GM18507 (cell line): ENCODE measurements at places on chromosomes 11 and 22.

DNA sequence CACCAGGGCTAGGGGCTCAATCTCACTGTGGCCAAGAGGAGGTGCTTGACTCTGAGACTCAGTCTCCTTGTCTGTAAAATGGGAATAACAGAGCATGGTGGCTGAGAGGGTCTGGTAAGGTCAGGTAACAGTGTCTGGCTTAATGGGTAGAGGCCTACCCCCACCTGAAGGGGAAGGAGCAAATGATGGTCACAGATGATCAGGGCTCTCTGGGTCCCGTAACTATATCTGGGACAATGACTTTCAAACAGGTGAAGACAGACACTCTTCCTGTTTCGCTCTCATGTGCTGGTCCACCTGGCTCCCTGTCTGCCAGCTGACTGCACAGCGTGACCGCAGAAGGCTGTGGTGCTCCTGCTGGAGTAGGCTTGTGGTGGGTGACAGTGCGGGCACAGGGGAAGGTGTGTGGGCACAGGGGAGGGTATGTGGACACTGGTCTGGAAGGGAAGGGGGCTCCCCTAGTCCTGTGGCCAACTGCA, 4.0 kb downstream of the A4GALT start:
- DNase-seq = no peak

DNA sequence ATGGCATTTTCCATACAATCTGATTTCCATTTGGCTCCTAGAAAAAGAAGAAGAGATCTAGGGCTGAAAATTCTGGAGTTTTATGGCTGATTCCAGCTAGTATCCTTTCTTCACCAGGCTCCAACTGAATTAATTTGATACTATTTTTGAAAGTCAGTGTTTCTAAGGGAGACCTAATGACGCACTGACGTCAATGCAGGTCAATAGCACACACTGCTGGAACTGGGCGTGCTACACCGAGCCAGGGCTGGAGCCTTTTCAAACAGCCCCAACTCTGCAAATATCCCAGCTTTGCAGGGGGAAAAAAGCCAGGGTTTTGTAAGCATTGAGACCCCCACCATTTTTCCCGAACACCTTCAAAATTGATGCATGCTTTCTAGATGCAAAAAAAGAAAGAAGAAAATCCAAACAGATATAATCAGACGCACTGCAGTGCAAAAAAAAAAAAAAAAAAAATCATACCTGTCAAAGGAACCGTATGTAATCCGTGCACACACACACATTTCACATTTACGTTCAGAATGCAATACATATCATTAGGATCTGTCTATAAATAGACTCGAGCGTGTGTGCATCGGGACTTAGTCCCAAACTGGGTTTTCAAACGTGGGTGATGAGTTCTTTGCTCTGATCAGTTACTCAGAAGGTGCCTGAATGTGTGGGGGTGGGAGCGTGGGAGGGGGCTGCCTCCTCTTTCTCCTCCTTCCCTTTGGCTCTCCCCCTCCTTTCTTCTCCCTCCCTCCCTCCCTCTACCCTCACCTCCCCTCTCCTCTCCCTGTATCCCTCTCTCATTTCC, 124.5 kb upstream of the HSD17B12 start:
- DNase-seq = no peak

DNA sequence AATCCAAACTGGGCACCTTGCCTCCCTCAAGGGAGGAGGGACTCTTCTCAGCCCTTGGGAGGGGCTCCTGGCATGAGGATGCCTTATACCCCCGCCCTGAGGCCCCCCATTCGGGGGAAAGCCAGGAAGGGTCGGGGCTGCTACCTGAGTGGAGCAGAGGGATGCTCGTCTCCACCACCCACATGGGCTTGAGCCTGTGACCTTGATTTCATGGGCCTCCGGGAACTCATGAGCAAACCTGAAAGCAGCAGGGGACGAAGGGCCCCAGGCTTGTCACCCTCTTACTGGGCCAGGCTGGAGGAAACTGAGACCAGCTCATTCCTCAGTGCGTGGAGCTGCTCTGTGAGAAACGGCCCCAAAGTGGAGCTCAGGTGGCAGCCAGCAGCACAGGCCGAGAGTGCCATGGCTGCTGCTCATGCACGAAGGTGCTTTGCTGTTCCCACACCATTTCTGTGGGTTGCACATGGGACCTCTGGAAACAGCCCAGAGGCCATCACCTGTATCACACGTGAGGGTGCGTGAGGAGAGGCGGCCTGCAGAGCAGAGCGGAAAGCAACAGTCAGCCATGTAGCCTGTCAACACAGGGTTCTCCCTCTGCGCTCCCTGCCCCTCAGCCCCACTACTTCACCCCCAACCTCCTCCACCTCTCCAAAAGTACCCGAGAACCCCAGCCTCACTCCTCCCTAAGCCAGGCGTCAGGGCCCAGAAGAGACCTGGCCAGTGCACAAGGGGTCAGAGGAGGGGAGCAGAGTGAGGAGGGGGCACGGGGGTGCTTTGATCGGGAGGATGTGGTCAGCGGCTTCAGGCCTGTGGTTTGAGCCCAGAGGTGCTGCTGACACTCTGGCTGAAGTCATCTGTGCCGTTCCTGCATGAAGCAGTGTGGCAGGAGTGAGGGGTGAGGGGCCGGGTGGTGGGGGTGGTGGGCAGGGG, 14.1 kb upstream of the IL2RB start:
- DNase-seq = peak; percentile 71

- DNase-seq = no peak
Measured at GRCh38 chr11:125457814-125458343, 38.2 kb downstream of the FEZ1 start.

GRCh38 chr11:68115285-68115684, 5.9 kb downstream of the CHKA start:
- DNase-seq = no peak

GRCh38 chr11:63829823-63830489, 9.0 kb upstream of the MARK2 start:
- no peak for DNase-seq

- DNase-seq = no peak
Measured at GRCh38 chr11:124759266-124760204, 2.6 kb downstream of the ESAM start.

DNA sequence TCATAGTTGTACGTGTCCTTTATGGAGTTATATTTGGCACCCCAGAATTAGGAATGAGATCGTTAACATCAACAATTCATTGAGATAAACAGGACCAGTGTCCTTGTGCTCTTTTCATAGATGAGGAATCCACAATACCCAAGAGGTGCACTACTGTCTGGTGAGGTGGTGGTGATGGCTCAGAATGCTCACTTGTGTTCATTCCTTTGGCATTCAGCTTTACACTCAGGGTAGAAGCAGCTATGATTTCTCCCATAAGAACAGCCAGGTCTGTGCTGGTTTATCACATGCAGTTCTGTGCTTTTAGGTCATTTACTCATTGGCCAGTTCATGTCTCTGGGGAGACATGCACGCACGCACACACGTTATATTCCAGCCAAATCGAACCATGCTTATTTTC, 167.2 kb downstream of the FAT3 start:
- no peak for DNase-seq

- DNase-seq = no peak
Measured at GRCh38 chr11:61927501-61927900, 10.1 kb upstream of the RAB3IL1 start.

GRCh38 chr11:126307706-126308105, 3.8 kb downstream of the DCPS start:
- DNase-seq = no peak

- DNase-seq = no peak
Measured at GRCh38 chr22:27100789-27101188, 443.4 kb downstream of the MIAT start.

GRCh38 chr22:36156515-36157419, 3.8 kb downstream of the APOL3 start:
- DNase-seq = no peak

- DNase-seq = no peak
Measured at GRCh38 chr22:24138649-24139420, 42.5 kb upstream of the SUSD2 start.

DNA sequence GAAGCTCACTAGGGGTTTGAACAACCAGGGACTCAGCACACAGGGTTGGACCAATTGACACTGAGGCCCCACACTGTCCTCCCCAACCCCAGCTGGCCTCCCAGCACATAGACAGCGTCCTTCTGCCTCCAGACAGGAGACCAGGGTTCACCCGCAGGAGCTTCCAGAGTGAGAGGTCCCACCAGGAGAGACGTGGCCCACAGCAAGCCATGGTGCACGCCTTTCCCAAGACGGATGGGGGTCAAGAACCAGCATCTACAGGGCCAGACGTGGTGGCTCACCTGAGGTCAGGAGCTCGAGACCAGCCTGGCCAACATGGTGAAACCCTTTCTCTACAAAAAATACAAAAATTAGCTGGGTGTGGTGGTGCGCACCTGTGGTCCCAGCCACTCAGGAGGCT, 12.1 kb upstream of the SIGIRR start:
- no peak for DNase-seq

DNA sequence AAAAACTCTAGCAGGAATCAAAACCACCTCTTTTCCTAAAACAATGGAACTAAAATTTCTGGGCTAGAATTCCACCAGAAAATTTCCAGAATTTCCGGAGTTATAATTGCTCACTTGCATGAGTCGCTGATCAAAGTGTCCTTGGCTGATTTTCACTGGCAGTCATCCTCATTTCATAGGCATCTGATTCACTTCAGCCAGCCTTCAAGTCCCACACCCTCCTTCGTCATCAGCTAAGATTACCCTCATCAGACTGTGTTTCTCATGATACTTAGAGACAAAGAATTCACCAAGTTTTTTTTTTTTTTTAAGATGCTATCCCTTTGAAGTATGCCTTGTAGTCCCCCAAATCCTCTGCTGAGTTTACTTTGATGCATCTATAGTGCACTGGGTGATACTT, 71.5 kb upstream of the RAB38 start:
- no peak for DNase-seq

DNA sequence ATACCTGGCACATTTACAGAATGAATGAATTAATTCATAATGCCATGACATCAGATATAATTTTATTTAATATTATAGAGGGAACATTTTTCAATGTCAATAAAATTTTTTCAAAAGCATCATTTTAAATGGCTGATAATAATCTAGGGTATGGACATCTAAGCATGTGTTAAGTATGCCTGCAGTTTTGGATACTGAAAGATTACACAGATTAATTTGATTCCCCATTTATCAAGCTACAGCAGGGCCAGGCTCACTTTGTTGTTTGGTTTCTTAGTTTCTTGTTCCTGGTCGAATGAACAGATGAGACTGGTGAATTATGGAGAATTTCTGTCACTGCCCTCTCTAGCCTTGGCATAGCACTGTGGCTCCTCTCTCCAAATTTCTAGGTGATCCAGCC, 72.4 kb upstream of the E2F8 start:
- no peak for DNase-seq

DNA sequence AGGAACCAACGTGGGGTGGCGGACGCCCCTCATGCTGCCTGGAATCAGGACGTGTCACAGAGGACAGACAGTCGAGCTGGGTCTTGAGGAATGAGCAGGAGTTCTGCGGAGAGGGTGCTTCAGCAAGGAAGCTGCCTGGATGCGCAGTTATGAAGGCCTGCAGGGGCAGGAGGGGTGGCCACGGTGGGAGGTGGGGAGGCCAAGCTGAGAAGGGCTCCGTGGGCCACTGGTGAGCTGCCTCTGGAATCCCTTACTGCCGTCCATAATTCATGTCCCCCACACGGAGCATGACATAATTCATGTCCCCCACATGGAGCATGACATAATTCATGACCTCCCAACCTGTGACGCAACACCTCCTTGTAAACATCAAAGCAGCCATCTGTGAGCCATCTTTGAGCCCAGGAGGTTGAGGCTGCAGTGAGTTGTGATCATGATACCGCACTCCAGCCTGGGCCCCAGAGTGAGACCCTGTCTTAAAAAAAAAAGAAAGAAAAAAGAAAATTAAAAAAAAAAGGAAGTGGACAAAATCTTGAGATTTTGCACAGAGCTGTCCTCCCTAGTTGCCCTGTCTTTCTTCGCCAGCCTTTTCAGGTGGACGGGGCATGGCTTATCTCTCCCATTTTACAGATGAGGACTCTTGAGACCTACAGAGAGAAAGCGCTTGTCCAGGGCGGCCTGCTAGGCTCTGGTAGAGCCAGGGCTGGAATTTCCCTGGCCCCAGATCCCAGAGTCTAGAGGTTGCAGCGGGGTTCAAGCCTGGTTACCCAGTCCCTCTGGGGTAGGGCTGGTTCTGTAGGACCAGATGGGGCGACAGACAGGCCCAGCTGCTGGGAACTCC, 24.3 kb upstream of the PICK1 start:
- no peak for DNase-seq

DNA sequence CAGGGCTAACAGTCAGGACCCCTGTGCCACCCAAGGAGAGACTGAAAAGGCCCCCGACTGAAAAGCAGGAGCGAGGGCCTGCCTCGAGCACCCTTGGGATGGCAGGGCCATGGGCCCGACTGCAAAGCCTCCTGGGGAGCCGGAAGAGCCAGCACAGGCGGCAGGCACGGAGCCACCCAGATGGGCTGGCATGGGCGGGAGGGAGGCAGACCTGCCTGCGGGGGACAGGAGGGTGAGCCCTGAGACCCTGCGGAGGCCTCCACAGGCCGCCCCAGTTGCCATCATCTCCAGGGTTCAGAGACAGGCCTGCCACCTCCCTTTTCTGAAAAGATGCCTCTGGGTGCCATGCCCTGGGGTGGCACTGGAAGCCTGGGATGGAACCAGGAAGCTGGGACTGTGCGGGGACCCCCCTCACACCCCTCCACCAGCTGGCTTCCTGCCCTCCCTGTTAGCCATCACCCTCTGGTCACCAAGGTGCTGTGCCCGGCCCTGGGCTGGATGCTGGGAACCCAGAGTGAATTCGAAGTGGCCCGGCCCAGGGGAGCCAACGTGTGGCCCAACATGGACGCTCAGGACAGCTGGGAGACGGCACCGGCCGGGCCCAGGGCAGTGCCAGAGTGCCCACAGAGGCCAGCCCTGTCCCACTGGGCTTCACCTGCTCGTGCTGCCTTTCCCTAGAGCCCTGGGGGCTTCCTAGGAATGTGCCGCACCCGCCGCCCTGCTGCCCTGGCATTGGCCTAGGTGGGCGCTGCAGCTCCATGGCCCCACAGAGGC, 13.8 kb downstream of the TSPAN32 start:
- no peak for DNase-seq

DNA sequence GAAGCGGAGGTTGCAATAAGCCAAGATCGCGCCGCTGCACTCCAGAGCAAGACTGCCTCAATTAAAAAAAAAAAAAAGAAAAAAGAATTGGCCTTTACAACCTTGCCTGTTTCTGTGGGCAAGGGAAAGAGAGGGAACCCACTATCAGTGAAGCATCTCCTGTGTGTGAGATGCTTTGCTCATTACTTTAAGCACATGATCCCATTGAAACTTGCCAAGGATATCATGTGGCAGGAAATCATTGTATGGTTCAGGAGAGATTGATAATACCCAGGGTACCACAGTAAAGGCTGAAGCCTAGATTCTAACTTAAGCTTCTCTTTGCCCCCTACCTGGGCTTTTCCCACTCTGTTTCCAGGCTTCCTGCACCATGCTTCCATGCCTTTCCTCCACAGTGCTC, 3.6 kb downstream of the LDLRAD3 start:
- no peak for DNase-seq

GRCh38 chr11:100687630-100688395, 725 bp downstream of the ARHGAP42 start:
- no peak for DNase-seq

DNA sequence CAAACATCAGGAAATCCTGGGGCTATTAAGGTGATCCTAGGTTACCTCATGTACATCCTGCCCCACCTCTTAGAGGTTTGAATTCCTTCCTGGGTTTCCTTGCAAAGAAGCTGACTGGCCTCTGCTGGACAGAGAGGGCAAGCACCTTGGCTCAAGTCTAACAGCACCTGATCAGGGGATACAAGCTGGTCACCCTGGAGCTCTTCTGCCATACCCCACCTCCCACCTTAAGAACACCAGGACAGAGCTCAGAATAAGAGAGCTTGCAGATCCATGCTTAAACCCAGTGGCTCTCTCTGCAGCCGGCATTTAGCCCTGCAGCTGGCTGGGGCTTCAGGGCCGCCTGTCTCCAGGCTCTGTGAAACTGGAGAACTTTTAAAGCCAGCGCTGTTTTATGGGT, 386.6 kb upstream of the NARS2 start:
- DNase-seq = no peak
